ENCODE measurements at places on chromosomes 12 and 14.

DNA sequence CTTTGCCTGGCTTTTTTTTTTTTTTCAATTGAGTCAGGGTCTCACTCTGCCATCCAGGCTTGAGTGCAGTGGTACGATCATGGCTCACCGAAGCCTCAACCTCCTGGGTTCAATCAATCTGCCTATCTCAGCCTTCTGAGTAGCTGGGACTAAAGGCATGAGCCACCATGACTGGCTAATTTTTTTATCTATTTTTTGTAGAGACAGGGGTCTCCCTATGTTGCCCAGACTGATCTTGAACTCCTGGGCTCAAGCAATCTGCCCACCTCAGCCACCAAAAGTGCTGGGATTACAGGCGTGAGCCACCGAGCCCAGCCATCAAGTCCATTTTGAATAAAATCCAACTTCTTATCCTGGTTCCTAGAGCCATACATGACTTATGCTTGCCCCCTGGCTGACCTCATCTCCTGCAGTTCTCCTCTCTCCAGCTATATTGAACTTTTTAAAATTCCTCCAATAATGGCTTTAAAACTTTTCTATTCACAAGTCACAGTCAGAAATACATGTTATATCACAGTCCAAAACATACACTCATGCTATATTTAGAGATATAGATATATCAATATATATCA lies 10.4 kb upstream of the RND1 start:
- DNase-seq = no peak

GRCh38 chr12:79378496-79378895 lies 312.3 kb downstream of the PAWR start:
- DNase-seq = no peak

DNA sequence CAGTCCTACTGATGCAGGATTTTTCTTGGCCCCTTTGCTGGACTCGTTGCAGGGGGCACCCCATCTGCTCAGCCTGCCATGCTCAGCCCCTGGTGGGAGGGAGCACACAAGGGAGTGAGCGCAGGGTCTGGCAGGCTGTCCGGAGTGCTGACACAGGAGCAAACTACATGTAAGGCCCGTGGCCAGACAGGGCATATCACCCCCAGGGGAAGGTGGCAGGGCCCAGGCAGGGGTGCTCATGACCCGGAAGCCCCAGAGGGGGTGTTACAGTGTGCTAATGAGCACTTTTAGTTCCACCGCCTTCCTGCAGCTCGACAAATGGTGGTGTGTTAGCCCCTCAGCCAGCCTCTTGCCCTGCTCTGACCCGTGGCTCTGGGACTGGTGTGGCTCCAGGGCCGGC lies 645.6 kb upstream of the TMEM132C start:
- no peak for DNase-seq

- peak; percentile 95 for DNase-seq
Measured at GRCh38 chr12:112303004-112303403, 79.2 kb downstream of the HECTD4 start.

DNA sequence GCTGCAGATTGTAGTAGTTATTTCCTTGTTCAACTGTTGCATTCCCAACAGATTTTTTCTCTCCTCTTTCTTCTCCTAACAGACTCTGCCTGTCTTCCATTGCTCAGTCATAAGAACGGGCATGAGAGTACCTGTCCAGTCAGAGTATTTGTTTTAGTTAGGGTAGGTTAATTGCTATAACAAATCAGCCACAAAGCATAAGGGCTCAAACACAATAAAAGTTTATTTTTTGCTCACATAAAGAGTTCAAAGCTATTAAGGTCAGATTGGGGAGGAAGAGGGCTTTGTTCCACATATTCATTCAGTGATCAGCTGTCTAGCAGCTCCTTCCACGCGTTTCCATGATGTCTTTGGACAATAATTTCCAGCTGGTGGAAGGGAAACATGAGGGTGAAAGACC lies 92.8 kb upstream of the PLXNC1 start:
- DNase-seq = no peak
